ENCODE measurements at places on chromosomes 3 and 15. TPM values are rescaled to one million over a fixed set of nuclear protein-coding genes. Genes with fewer than 3 reads are reported as not detected.

NMNAT3 gene
- total RNA-seq: 10.7 TPM

PLSCR4 gene
- total RNA-seq: 56.9 TPM

GRAMD2A gene
- total RNA-seq: 1.1 TPM

TEX264 gene
- total RNA-seq: 73.8 TPM

TMEM207 gene
- total RNA-seq: not detected

FETUB gene
- total RNA-seq: not detected

NOX5 gene
- total RNA-seq: under 0.01 TPM

CSPG5 gene
- 0.75 TPM for total RNA-seq

TMEM39A gene
- 22.7 TPM for total RNA-seq

ERC2 gene
- 0.42 TPM for total RNA-seq

ECT2 gene
- total RNA-seq: 8.0 TPM

LRRIQ4 gene
- not detected for total RNA-seq

TNFAIP8L3 gene
- 15.4 TPM for total RNA-seq

GOLGA8J gene
- total RNA-seq: not detected

CDV3 gene
- 136 TPM for total RNA-seq

RAD54L2 gene
- 18.2 TPM for total RNA-seq

TIGIT gene
- total RNA-seq: 0.33 TPM

ARPP21 gene
- 0.33 TPM for total RNA-seq

FBXL22 gene
- 14.4 TPM for total RNA-seq

ETFA gene
- 137 TPM for total RNA-seq

RTP1 gene
- not detected for total RNA-seq

SEMA5B gene
- total RNA-seq: under 0.01 TPM

HEG1 gene
- total RNA-seq: 78.0 TPM

ZNF35 gene
- 18.7 TPM for total RNA-seq

TMEM158 gene
- 2.4 TPM for total RNA-seq

C3orf49 gene
- total RNA-seq: not detected

SLC24A5 gene
- not detected for total RNA-seq

GRK7 gene
- total RNA-seq: not detected

KBTBD12 gene
- total RNA-seq: 6.0 TPM

SELENOT gene
- 34.5 TPM for total RNA-seq

RCN2 gene
- total RNA-seq: 46.9 TPM

ANKDD1A gene
- 10.0 TPM for total RNA-seq

KLHL18 gene
- total RNA-seq: 16.5 TPM

OR5K2 gene
- not detected for total RNA-seq

DGKG gene
- 75.0 TPM for total RNA-seq

IL17RD gene
- total RNA-seq: 6.1 TPM

SI gene
- not detected for total RNA-seq

CGNL1 gene
- 16.2 TPM for total RNA-seq

GABRR3 gene
- total RNA-seq: not detected

STRA6 gene
- 0.83 TPM for total RNA-seq

WDR72 gene
- total RNA-seq: not detected

SPTBN5 gene
- 0.17 TPM for total RNA-seq

PLA2G4D gene
- total RNA-seq: not detected

CAMP gene
- not detected for total RNA-seq

PDE12 gene
- total RNA-seq: 26.5 TPM

DAZL gene
- not detected for total RNA-seq
